Fibroblast of pulmonary artery (primary cell): ENCODE measurements at places on chromosomes 4 and X.

GRCh38 chr4:183729430-183730328 is 70.6 kb downstream of the TRAPPC11 start:
- peak; percentile 12 for DNase-seq

- DNase-seq: peak; percentile 85
Measured at GRCh38 chr4:73978886-73979285, 2.9 kb downstream of the PF4 start.

DNA sequence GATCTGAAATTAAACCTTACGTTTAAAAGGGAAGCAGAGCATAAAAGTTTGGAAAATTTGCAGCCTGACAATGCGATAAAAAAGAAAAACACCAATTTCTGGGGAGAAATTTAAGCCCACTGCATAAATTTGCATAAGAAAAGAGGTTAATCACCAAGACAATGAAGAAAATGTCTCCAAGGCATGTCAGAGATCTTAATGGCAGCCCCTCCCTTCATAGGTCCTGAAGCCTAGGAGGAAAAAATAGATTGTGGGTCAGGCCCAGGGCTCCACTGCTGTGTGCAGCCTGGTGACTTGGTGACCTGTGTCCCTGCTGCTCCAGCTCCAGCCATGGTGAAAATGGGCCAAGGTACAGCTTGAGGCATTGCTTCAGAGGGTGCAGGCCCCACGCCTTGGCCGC is 264.0 kb upstream of the CT83 start:
- DNase-seq: no peak

DNA sequence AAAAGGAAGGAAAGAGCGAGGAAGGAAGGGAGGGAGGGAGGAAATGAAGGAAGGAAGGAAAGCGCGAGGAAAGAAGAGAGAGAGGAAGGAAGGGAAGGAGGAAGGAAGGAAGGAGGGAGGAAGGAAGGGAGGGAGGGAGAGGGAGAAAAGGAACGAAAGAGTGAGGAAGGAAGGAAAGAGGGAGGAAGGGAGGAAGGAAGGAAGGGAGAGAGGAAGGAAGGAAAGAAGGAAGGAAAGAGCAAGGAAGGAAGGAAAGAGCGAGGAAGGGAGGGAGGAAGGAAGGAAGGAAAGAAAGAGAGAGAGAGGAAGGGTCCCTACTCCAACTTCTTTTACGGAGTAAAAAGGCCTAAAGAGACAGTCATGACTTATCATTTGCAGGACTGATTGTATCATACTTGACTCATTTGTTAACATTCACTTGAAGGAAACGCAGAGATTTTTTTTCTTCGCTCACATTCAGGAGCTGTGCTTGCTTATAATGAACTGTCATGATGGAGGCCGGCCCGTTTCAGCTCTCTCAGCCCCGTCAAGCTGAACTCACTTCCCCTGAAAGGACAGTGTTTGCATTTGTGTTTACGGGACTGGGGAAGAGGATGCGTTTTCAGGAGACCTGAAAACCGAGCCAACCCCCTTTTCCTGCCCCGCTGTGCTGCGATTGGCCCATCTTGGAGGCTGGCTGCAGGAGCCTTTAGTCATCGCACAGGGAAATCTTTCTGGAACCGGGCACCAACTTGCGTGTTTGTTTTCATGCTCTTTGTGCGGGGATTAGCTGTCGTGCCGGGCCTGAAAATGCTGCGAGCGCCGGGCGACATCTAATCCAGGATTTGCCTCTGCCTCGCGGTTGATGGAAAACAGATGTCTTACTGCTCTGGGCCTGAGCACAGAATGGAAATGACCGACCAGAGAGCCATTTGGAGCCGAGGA is 17.8 kb downstream of the TRIM2 start:
- DNase-seq: peak; percentile 81
